ENCODE measurements at places on chromosomes 16 and 17. TPM values are rescaled to one million over a fixed set of nuclear protein-coding genes. Genes with fewer than 3 reads are reported as not detected.

Gene CHST4
- not detected for total RNA-seq

- no peaks in the 10 kb centered on the region for H3K27me3 ChIP-seq
- no peaks in the 10 kb centered on the region for H3K36me3 ChIP-seq
- no peak overlapping the region for H3K4me3 ChIP-seq
- H3K27ac ChIP-seq, result no peak overlapping the region
- no peaks in the 10 kb centered on the region for H3K4me1 ChIP-seq
These were observed 59.8 kb downstream of the PGS1 start for GRCh38 chr17:78438271-78438691.

GRCh38 chr17:70292366-70292765, 123.0 kb downstream of the KCNJ2 start:
- H3K4me3 ChIP-seq, result no peak overlapping the region
- H3K27ac ChIP-seq, result no peak overlapping the region
- H3K27me3 ChIP-seq, result no peaks in the 10 kb centered on the region
- peaks cover 3% of the 10 kb centered on the region for H3K4me1 ChIP-seq

DNA sequence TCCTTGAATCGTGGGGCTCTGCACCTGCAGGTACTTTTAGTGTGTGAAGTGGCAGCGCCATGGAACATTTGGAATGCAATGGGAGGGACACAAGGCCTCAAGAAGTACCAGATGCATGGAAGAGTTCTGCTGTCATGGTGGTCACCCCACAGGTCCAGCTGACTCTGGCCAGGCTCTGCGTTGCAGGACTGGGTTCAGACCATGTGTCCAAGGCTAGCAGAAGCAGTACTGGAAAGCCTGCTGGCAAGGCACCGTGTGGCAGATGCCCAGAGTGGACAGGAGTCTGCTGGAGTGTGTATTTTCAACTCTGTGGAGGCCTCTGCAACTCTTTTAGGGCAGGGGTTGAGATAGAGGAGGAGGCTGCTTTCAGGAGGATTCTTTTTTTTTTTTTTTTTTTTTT, 2.1 kb downstream of the PIPOX start:
- peaks cover 9% of the 10 kb centered on the region for H3K4me1 ChIP-seq
- H3K4me3 ChIP-seq, result no peak overlapping the region
- DNase-seq, result no peak
- H3K27ac ChIP-seq, result no peak overlapping the region

Gene TP53TG3F
- total RNA-seq, result not detected

- H3K4me1 ChIP-seq, result no peaks in the 10 kb centered on the region
- H3K27ac ChIP-seq, result no peak overlapping the region
- no peaks in the 10 kb centered on the region for H3K36me3 ChIP-seq
- no peak for DNase-seq
- H3K4me3 ChIP-seq, result no peak overlapping the region
These were observed 4.9 kb downstream of the DPEP1 start for GRCh38 chr16:89618109-89618998.

GRCh38 chr16:88973007-88973410, 4.0 kb downstream of the CBFA2T3 start:
- no peak for DNase-seq
- no peaks in the 10 kb centered on the region for H3K36me3 ChIP-seq
- peaks cover 13% of the 10 kb centered on the region for H3K4me1 ChIP-seq
- peaks cover 46% of the 10 kb centered on the region for H3K27me3 ChIP-seq
- H3K27ac ChIP-seq, result no peak overlapping the region

Gene TMEM106A
- total RNA-seq, result 2.5 TPM

DNA sequence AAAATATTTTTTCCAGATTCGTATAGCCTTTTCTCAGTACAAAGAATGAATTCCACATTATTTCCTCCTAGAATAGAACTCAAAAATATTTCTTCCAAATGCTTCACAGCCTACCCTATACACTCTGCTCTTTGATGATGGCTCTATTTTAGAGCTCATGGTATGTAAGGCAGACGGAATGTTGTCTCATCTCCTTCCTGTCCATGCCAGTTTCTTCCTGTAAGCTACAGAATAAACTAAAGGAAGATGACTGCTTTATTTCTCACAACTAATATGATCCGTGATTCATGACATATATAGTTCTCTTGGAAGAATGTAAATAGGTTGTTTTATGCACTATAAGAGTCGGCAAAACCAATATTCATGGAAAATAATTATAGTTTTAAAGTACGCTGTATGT, 723.1 kb downstream of the CDH11 start:
- H3K36me3 ChIP-seq, result no peaks in the 10 kb centered on the region
- no peaks in the 10 kb centered on the region for H3K27me3 ChIP-seq
- no peak overlapping the region for H3K27ac ChIP-seq
- H3K4me3 ChIP-seq, result no peak overlapping the region

DNA sequence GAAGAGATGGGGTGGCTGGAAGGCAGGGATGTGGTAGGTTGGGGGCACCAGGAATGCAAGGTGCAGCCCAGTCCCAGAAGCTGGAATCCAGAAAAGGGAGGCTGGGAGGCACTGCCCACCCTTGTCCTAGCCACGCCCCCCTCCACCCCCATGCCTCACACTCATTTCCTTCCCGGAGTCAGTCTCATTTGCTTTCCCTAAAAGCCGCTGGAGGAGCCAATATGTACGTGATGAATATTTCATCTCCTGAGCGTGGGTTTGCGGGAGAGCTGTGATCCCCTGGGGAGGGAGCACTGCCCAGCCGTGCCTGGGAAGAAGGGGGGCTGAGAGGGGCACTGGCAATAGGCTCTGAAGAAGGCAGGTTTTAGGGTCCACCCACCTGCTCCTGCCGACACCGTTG, 124.5 kb upstream of the LHX1 start:
- H3K4me1 ChIP-seq, result no peaks in the 10 kb centered on the region

DNA sequence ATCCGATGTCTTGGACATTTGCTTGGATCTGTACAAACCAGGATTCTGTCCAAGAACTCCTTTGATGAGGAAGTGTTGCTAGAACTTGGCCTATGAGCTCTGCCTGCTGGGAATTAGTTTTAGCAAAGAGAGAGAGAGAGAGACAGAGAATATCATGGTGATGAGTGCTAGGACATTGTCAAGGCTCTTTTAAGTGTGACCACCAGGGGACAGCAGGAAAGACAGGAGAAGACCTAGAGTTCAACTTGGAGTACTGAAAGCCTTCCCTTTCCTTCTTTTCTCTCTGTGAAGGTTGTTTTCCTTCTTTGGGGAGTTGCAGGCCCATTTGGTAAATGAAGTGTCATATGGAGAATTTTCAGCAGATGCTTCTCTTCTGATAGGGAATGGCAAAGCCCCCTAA, 389.2 kb upstream of the HSBP1 start:
- no peaks in the 10 kb centered on the region for H3K4me1 ChIP-seq
- H3K4me3 ChIP-seq, result no peak overlapping the region
- no peak for DNase-seq
- H3K27me3 ChIP-seq, result no peaks in the 10 kb centered on the region
- no peaks in the 10 kb centered on the region for H3K36me3 ChIP-seq

DNA sequence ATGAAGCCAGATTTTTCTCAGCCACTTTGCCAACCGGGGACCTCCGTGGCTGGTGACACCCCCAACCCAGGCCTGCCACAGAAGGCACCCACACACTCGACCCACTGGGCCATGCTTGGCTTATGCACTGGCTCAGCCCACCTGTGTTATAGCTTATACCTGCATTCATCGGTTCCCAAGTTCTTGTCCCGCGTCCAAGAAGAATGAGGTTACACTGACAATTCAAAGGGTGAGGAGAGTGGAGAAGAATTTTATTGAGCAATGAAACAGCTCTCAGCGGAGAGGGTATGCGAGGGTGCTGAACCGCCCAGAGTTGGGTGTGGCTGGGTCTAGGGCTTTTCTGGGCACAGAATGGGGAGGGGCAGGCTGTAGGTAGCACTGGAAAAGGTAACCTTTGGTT, 22.2 kb upstream of the CDH15 start:
- no peak overlapping the region for H3K27ac ChIP-seq
- peaks cover 33% of the 10 kb centered on the region for H3K36me3 ChIP-seq
- no peaks in the 10 kb centered on the region for H3K27me3 ChIP-seq
- no peak overlapping the region for H3K4me3 ChIP-seq

DNA sequence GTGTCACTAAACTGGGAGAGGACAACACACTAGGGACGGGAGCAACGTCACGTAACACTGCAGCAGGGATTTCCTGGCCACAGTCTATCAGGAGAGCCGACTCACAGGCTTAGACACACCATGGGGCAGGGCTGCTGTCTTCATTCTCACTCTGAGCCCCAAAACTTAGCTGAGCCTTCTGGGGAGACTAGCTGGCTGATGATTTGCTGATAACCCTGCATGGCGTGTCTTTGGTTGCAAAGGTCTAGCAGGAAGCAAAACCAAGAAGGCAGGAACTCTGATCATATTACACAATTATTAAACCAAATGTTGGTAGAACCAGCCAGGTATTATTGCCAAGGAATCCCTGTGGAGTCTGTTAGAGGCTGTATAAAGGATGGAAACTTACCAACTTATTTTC, 345.0 kb downstream of the SLC39A11 start:
- H3K27ac ChIP-seq, result no peak overlapping the region
- H3K4me3 ChIP-seq, result no peak overlapping the region
- DNase-seq, result no peak

DNA sequence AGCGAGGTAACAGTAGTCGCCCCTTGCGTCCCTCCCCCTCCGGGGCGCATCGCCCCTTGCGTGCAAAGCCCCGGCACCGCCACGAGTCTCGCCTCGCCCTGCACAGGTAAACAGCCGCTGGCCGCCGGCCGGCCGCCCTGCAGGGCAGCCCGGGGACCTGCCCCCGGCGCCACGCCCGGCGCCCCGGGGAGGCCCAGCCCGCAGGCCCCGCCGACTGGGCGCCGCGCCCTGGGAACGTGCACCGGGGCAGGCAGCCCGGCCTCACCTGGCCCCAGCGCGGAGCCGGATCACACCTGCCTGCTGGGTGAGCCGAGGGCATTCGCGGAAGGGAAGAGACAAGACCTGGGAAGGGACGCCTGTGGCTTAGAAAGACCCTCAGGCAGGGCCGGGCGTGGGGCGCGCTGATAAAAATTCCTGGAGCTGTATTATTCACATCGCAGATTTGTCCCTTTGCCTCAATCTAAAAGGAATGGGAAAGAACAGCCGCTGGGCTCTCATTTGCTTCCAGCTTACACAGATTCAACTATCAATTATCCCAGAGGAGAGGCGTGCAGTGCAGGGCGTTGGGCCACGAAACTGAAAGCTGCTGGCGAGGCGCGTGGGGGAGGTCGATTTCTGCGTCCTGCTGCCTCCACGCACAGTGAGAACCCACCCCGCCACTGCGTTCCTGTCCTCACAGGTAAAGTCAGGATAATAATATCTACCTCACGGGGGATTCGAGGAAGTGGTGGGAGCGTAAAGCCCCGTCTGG, 451.9 kb downstream of the SLC39A11 start:
- H3K27ac ChIP-seq, result no peak overlapping the region
- H3K4me1 ChIP-seq, result no peaks in the 10 kb centered on the region
- peaks cover 22% of the 10 kb centered on the region for H3K27me3 ChIP-seq
- no peaks in the 10 kb centered on the region for H3K36me3 ChIP-seq
- H3K4me3 ChIP-seq, result no peak overlapping the region
- no peak for DNase-seq
